Foreskin keratinocyte (primary cell): ENCODE measurements at places on chromosomes 12 and 14. TPM values are rescaled to one million over a fixed set of nuclear protein-coding genes. Genes with fewer than 3 reads are reported as not detected.

IRAK3 gene
- 0.24 and 0.32 TPM in 2 replicates for total RNA-seq

SLC17A8 gene
- not detected in 2 replicates for total RNA-seq

PAPLN gene
- 2.0 and 3.9 TPM in 2 replicates for total RNA-seq

YEATS4 gene
- total RNA-seq, result 28.0 and 28.1 TPM in 2 replicates

GPR68 gene
- 0.95 and 2.5 TPM in 2 replicates for total RNA-seq

PZP gene
- not detected in 2 replicates for total RNA-seq

LRRIQ1 gene
- total RNA-seq, result 0.60 and 1.0 TPM in 2 replicates
